ENCODE measurements at places on chromosomes 2 and 18.

DNA sequence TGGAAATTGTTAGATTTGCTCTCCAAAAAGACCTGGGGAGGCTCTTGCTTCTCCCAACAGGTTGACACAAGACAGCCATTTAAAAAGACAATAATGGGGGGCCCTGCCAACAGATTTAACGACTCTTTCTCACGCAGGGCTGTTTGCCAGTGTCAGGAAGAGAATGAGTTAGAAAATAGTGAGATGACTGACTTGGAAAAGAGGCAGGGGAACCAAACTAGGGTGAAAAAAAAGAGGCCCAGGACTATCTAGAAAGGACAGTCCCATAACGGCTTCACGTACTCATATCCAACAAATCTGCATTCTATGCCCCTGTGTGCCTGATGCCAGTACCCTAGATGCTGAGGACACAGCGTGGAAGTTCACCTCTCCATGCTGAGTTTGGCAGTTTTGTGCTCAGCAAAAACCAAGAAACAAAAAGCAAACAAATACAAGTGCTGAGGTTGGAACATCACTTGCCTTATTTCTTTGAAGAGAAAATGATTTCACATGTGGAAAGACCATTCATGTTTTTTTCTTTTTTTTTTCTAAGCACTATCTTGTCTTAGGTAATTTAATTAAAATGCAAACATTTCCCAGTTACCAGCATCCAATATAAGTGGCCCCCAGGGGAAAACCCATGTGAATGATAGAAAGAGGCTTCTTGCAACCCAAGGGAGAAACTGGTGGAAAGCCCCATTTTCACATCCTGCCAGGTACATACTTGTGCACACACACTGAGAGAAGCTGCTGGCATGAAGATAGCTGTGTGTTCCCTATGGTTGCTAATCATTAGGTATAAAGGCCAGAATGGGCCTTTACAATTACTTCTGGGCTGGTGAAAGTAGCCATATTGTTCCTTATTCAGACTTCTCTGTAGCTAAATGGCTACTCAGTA lies 10.6 kb upstream of the WIPF1 start:
- ATAC-seq = no peak

GRCh38 chr2:191166111-191166755 lies 15.4 kb upstream of the STAT4 start:
- no peak for ATAC-seq

GRCh38 chr2:190785334-190785733 lies 95.3 kb upstream of the GLS start:
- no peak for ATAC-seq

DNA sequence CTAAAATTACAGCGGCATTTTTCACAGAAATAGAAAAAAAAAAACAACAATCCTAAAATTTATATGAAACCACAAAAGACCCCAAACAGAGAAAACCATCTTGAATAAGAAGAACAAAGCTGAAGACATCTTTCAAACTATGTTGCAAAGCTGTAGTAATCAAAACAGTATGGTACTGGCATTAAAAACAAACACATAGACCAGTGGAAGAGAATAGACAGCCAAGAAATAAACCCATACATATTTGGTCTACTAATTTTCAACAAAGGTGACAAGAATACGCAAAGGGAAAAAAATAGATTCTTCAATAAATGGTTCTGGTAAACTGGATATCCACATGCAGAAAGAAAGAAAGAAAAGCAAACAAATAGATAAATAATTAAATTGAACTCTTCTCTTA lies 9.0 kb upstream of the CCDC150 start:
- no peak for ATAC-seq

DNA sequence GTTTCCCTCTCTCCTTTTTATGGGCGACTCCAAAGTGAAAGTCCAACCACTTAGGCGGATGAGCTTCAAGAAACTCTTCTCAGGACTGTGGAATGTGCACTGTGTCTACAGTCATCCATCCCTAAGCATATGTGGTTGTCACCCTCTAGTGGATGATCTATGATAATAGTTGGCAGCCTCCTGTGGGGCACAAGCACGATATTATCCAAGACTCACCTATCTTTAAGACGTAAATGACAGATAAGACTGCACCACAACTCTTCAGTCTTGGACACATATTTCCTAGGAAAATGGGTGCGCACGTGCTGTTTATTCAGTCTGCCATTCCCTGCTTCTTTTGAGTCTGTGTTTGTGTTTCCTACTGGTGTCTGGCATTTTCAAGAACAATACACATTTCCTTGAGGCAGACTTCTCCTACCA lies 145.5 kb upstream of the CTAGE1 start:
- peak; percentile 69 for ATAC-seq

DNA sequence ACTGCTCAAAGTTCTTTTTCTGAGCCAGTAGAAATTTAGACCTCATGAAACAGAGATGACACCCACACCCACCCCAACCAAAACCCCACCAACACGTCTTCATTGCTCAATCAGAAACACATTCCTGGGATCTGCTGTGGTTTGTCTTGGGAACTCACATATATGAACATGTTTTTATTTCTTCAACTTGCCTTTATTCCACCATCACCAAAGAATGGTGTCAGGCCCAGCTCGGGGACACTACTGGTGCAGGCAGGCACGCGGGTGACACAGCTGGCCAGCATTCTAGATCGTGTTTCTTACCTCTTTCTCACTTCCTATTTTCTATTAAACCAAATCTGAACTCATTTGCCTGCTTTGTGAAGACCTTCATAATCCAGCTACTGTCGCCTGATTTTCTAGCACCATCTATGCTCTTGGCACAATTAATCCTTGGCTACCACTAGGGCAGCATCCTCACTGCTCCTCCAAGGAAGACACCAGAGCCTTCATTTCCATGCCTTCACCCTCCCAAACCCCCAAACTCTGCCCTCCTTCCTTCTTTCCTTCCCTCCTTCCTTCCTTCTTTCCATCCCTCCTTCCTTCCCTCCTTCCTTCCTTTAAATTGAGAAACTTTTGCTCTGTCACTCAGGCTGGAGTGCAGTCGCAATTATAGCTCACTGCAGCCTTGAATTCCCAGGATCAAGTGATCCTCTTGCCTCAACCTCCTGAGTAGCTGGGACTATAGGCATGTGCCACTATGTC lies 157.1 kb downstream of the BCL2 start:
- ATAC-seq = peak; percentile 26

DNA sequence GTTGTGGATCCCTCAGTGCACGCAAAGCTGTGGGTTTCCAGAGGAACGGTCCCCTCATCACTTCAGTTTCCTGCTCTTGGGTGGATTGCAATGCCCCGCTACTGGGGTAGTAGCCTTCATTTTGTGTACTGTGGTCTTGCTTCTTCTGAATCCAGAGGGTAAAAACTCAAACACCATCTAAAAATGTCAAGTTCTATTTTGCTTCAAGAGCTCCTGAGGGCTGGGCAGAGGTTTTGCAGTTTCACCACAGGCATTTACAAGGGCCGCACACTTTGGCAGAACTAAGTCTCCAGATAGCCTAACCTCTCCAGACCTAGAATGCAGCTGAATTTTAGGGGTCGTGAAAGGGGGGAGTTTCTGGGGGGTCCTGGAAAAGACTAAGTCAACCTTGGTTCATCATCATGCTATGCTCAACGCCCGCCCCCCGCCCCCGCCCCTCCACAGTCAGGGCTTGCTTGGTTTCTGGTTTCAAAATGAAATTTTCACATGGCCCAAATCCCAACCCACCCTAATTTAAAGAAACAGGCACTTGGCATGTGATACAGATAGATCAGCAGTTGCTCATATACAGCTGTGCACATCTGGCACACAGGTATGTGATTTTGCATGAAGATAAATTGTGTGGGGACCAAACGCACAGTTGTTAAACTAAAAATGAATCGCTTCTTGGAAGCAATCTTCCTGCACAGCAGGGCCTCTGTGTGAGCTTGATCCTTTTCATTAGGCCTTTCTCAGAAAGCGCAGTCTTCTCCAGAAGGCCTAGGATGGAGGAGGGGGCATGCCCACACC lies 329.6 kb downstream of the OSR1 start:
- ATAC-seq = no peak

DNA sequence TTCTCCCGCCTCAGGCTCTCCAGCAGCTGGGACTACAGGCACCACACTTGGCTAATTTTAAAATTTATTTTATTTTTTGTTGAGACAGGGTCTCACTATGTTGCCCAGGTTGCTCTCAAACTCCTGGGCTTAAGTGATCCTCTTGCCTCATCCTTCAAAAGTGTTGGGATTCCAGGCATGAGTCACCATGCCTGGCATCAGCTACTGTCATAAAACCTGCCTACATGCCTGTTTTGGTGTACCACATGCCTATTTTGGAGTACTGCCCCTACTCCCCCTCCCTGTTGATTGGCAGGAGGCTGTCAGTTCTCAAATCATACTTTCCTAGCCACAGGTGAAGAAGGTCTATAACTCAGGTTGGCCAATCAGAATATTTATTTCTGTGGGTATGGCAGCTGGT lies 64.0 kb downstream of the CHST9 start:
- no peak for ATAC-seq

GRCh38 chr2:121475811-121476571 lies 54.7 kb upstream of the RNU4ATAC start:
- no peak for ATAC-seq

DNA sequence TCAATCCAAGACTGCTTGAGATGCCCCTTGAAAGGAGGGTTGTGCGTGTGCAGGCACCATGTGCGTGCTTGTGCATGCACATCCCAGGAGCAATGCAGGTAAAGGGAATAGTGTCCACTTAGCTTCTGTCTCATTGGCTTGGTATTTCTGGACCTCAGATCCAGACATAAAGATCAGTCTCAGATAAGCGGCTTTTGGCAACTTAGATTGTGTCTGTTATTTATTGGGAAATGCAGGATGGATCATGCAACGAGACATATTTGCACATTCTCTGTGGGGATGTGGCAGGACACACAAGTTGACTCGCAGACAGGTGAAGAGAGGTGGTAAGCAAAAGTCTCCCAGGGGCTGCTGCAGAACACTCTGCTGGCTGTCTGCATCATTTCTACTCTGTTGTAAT lies 67.9 kb downstream of the SETBP1 start:
- no peak for ATAC-seq

DNA sequence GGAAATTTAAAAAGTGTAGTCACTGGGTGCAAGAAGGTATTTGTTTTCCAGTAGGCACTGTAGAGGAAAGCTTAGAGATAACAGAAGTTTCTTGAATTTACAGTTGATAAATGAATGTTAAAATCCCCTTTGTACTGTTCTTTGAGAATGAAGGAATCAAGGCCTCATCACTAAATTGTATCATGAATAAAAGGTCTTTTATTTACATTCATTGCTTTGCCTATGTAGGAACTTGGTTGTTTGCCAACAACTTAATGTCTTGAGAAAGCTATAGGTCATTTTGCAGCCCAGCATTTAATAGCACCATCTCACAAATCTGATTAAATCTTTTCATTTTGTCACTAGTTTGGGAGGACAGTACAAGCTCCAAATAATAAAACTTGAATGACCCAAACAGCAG lies 213.9 kb upstream of the ITGA4 start:
- ATAC-seq = no peak
